ENCODE measurements at places on chromosomes 1 and 21. TPM values are rescaled to one million over a fixed set of nuclear protein-coding genes. Genes with fewer than 3 reads are reported as not detected.

The FAM151A gene
- polyA plus RNA-seq: 1.6 TPM

The CELA3A gene
- polyA plus RNA-seq: 5.2 TPM

The LCE2A gene
- 1.3 TPM for polyA plus RNA-seq

The ATP1A4 gene
- 0.62 TPM for polyA plus RNA-seq

The ZNF683 gene
- 2.1 TPM for polyA plus RNA-seq

The EFNA1 gene
- 52.6 TPM for polyA plus RNA-seq

The FALEC gene
- polyA plus RNA-seq: 0.16 TPM

The LRIG2 gene
- polyA plus RNA-seq: 8.7 TPM

The AMY2A gene
- polyA plus RNA-seq: 0.34 TPM

The WLS gene
- polyA plus RNA-seq: 14.7 TPM

The FMOD gene
- polyA plus RNA-seq: 7.5 TPM

The KCNH1 gene
- polyA plus RNA-seq: 0.62 TPM

The AZIN2 gene
- polyA plus RNA-seq: 4.2 TPM

The CCDC30 gene
- polyA plus RNA-seq: 1.6 TPM

The ADAMTS1 gene
- 18.3 TPM for polyA plus RNA-seq

DNA sequence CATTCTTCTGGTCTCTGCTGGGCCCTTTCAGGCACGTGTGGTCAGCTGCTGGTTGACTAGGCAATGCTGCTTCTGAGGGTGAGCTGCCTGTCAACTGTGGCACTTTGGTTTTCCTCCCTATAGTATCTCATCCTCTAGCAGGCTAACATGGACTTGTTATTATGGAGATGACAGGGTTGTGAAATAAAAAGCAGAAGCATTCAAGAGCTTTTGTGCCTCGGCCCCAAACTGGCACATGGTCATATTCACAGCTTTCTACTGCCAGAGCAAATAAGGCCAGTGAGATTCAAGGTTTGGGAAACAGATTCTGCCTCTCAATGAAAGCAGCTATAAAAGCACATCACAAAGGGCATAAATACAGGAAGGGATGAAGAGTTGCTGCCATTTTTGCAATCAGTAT lies 1.6 kb upstream of the ZNF124 start:
- H3K4me1 ChIP-seq: peaks cover 9% of the 10 kb centered on the region
- H3K4me3 ChIP-seq: no peak overlapping the region
- peaks cover 4% of the 10 kb centered on the region for H3K36me3 ChIP-seq
- no peaks in the 10 kb centered on the region for H3K27me3 ChIP-seq
- H3K27ac ChIP-seq: no peak overlapping the region
- DNase-seq: no peak

DNA sequence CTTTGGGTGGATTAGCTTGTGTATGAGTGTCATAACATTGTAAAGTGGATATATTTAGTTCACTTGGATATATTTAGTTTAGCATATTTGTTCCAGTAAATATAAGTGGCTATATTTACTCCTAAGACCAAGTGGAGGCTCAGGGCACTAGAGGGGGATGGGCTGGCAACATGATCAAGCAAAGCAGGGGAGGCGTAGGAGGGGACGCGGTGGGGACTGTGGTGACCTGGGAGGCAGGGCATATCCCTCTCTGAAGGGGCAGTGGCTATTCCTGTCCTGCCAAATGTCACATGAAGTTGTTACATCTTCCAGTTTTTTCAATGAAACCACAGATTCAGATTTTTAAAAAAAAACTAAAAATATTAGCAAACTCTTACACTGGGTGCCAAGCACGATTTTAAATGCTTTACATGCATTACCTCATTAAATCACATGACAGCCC lies 51.9 kb upstream of the EDN2 start:
- no peak overlapping the region for H3K27ac ChIP-seq
- no peaks in the 10 kb centered on the region for H3K27me3 ChIP-seq
- H3K4me3 ChIP-seq: no peak overlapping the region
- H3K36me3 ChIP-seq: peaks cover 37% of the 10 kb centered on the region
- DNase-seq: no peak

GRCh38 chr1:161631076-161631475 lies at the start of gene FCGR3B:
TSS of gene FCGR3B (minus strand) at chr1:161631176. CDS start at chr1:161631094, 82 bp downstream.
- H3K36me3 ChIP-seq: no peaks in the 10 kb centered on the region
- DNase-seq: no peak
- no peak within 1 kb of the TSS for H3K27ac ChIP-seq
- no peaks in the 10 kb centered on the region for H3K27me3 ChIP-seq
- H3K4me3 ChIP-seq: no peak within 1 kb of the TSS
- H3K4me1 ChIP-seq: no peaks in the 10 kb centered on the region

- peaks cover 6% of the 10 kb centered on the region for H3K4me1 ChIP-seq
- no peak overlapping the region for H3K27ac ChIP-seq
- no peaks in the 10 kb centered on the region for H3K27me3 ChIP-seq
- no peak overlapping the region for H3K4me3 ChIP-seq
- H3K36me3 ChIP-seq: no peaks in the 10 kb centered on the region
These were observed 68.1 kb downstream of the JAK1 start for GRCh38 chr1:64898107-64898861.

GRCh38 chr1:234900595-234900994 lies 228.0 kb downstream of the TOMM20 start:
- no peak overlapping the region for H3K4me3 ChIP-seq
- H3K36me3 ChIP-seq: no peaks in the 10 kb centered on the region
- DNase-seq: no peak
- H3K4me1 ChIP-seq: peaks cover 36% of the 10 kb centered on the region

DNA sequence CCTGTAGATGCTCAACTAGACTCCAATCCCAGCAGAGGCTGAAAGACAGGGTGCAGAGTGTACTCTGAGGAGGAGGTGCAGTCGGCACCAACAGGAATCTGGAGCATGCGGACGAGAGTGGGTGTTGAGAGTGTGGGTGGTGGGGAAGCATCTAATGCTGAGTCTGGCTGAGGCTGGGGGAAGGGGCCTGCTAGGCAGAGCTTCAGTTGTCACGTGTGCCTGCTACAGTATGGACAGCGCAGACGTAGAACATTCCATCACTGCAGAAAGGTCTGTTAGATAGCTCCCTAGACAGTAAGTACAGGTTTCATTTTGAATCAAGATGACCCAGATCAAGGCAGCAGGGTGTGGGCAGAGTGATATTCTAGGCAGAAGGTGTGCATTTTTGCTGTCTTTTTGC lies 23.1 kb downstream of the SNAP47 start:
- H3K36me3 ChIP-seq: peaks cover 41% of the 10 kb centered on the region
- H3K4me1 ChIP-seq: peaks cover 24% of the 10 kb centered on the region
- no peak for DNase-seq
- H3K4me3 ChIP-seq: no peak overlapping the region
- H3K27ac ChIP-seq: no peak overlapping the region
- H3K27me3 ChIP-seq: no peaks in the 10 kb centered on the region

- H3K4me1 ChIP-seq: no peaks in the 10 kb centered on the region
- H3K4me3 ChIP-seq: no peak overlapping the region
- H3K27ac ChIP-seq: no peak overlapping the region
These were observed 338.2 kb downstream of the KIF26B start for GRCh38 chr1:245493029-245493428.

DNA sequence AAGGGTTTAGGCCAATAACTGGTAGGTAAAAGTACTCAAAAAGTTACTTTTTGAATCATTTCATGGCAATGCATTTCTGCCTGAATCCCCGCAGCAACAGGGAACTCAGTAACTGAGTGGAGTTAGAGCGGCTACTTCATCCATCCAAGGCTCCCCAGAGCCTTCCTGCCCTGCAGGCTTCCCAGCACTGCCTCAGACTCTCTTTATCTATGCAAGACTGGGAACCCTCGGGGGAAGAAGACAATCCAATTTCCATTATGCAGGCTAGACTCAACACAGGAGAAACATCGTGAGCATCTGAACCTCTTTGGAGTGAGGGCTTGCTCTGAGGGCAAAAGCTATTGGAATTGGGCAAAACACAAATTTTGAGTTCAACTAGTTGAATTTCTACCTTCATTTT lies 23.1 kb downstream of the ZMYND12 start:
- DNase-seq: no peak
- no peaks in the 10 kb centered on the region for H3K36me3 ChIP-seq
- no peak overlapping the region for H3K4me3 ChIP-seq
- H3K4me1 ChIP-seq: peaks cover 2% of the 10 kb centered on the region
- no peaks in the 10 kb centered on the region for H3K27me3 ChIP-seq
- H3K27ac ChIP-seq: no peak overlapping the region

DNA sequence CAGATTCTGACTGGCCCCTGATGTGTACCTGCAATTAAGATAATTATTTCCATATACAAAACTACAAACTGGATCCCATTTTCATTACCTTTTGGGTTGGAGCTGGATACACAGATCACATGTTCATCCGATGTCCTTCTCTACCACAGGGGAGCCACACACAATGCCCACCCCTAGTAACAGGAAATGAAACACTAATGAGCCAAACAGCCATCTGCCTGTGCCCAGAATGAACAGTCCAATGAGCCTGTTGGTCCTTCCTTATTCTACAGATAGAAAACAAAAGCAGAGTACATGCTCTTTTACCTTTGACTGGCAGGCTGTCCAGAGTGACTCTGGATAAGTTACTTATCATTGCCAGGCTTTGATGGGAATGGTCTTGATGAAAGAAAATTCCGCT lies 68.6 kb downstream of the SIPA1L2 start:
- H3K27ac ChIP-seq: no peak overlapping the region
- H3K36me3 ChIP-seq: no peaks in the 10 kb centered on the region
- peaks cover 10% of the 10 kb centered on the region for H3K4me1 ChIP-seq

GRCh38 chr1:111366256-111366655 lies 61.3 kb downstream of the OVGP1 start:
- H3K4me1 ChIP-seq: no peaks in the 10 kb centered on the region
- no peak overlapping the region for H3K4me3 ChIP-seq
- H3K27me3 ChIP-seq: peaks cover 10% of the 10 kb centered on the region

DNA sequence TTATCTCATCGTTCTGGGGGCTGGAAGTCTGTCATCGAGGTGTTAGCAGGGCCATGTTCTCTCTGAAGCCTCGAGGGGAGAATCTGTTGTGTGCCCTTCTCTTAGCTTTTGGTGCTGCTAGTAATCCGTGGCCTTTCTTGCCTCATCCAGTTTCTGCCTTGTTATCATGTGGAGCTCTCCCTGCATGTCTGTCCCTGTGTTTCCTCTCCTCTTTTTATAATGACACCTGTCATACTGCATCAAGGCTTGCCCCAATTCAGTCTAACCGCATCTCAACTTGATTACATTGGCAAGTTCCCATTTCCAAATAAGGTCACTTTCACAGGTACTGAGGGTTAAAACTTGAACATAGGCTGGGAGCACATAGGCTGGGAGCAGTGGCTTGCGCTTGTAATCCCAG lies 82.6 kb upstream of the CNIH3 start:
- H3K27ac ChIP-seq: no peak overlapping the region
- H3K4me3 ChIP-seq: no peak overlapping the region
- no peak for DNase-seq
- no peaks in the 10 kb centered on the region for H3K4me1 ChIP-seq

- H3K4me1 ChIP-seq: no peaks in the 10 kb centered on the region
- H3K27ac ChIP-seq: no peak overlapping the region
- no peak for DNase-seq
- H3K36me3 ChIP-seq: no peaks in the 10 kb centered on the region
- no peak overlapping the region for H3K4me3 ChIP-seq
These were observed 9.5 kb upstream of the HPDL start for GRCh38 chr1:45317166-45317565.

- DNase-seq: no peak
- peaks cover 26% of the 10 kb centered on the region for H3K36me3 ChIP-seq
- no peaks in the 10 kb centered on the region for H3K4me1 ChIP-seq
- H3K27me3 ChIP-seq: no peaks in the 10 kb centered on the region
- no peak overlapping the region for H3K4me3 ChIP-seq
These were observed 53.5 kb downstream of the SLC37A1 start for GRCh38 chr21:42567214-42567555.

DNA sequence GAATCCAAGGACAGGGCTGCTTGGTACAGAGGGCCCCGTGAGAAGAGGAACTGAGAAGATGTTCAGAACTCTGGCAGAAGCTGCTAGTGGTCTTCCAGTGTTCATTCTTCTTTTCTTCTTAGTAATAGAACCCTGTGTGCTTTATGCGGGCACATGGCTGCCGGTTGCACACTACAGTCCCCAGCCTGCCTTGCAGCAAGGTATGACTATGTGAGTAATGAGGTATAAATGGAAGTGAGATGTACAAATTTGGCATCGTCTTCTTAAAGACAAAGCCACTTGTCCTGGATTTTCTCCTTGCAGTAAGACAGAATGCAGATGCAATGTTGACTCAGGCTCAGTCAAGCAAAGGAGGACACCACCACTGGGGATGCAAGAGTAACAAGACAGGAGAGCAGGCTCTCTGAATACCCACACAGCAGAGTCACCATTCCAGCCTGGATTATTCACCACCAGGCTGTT lies 15.0 kb upstream of the ATP1B1 start:
- H3K27me3 ChIP-seq: no peaks in the 10 kb centered on the region
- no peak for DNase-seq
- no peaks in the 10 kb centered on the region for H3K36me3 ChIP-seq

- H3K27ac ChIP-seq: no peak overlapping the region
- no peak for DNase-seq
- H3K27me3 ChIP-seq: no peaks in the 10 kb centered on the region
- H3K4me3 ChIP-seq: no peak overlapping the region
- H3K36me3 ChIP-seq: no peaks in the 10 kb centered on the region
These were observed 321.7 kb upstream of the PLXNA2 start for GRCh38 chr1:208565756-208566440.

DNA sequence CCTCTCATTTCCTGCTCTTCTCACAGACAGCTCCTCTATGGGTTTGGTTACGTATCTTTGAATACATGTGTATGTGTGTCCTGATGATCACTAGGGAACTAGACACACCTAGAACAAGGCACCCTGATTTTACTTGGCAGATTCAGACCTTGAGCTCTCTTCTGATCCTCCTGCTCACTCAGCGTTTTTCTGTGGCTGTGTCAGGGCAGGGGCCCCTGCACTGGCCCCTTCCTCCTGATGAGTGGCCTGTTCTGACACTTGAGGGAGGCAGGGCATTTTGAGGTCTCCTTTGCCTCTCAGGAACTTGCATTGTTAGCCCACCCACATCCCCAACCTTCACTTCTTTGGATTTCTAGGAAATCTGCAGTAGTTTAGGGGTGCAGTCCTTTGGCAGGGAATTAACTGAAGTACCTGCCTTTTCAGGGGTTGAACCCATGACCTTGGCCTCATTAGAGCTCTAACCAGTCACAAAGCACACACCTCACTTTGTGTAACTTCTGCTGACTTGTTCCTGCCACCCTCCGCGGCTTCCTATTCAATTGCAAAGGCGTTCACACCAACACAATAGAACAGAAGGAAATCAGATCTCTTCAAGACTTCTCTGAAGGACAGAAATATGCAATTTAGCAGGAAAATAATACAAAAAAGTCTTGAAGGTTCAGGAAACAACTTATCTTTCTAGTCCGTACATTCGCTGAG lies 8.8 kb downstream of the SMYD2 start:
- no peak for DNase-seq
- peak overlapping the region; percentile 31 for H3K27ac ChIP-seq
- H3K4me3 ChIP-seq: no peak overlapping the region
- no peaks in the 10 kb centered on the region for H3K27me3 ChIP-seq

DNA sequence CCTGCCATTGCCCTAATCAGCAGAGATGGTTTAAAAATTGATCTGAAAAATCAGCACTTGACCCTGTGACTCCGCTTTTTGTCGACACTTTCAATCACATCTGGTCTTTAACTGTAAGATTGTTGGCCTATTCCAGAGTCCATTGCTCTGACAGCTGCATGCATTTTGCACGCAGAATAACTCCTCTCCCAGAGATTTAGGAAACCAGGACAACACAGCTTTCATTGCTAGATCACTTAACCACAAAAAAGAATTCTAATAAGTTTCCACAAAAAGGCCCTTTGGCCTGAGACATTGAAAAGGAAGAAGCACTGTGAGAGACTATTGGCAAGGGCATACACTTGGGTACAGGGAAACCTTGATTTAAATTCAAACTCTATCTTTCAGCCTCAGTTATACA lies 373.1 kb downstream of the TGFB2 start:
- H3K27ac ChIP-seq: no peak overlapping the region
- H3K4me1 ChIP-seq: no peaks in the 10 kb centered on the region
- no peaks in the 10 kb centered on the region for H3K36me3 ChIP-seq
- DNase-seq: no peak

GRCh38 chr1:186785503-186785902 lies 43.2 kb upstream of the PLA2G4A start:
- no peak overlapping the region for H3K4me3 ChIP-seq
- no peaks in the 10 kb centered on the region for H3K4me1 ChIP-seq
- no peak for DNase-seq

All from thymus (tissue), 14 donors.